ENCODE measurements at places on chromosomes 1 and 21.

- DNase-seq, result no peak
These were observed 33.0 kb downstream of the KANK4 start for GRCh38 chr1:62285984-62286785.

DNA sequence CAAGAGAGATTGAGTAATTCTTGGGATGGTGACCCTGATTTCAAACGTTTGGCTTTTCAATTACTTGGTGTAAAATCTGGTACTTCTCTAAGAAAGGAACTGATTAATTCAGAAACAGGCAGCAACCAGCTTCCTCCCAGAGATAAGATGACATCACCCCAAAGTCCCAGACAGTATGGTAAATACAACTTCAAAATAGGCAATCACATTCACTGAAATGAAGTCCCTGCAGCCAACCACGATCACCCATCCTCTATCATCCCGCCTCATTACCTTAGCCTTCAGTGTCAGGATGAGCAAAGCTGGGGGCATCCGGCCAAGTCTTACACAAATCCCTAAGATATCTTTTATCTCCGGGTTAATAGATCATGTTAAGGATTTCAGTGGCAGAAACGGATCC, 26.4 kb upstream of the RUNX1 start:
- no peak for DNase-seq

- DNase-seq, result peak; percentile 21
These were observed 180.3 kb upstream of the DMRTA2 start for GRCh38 chr1:50603274-50604271.

DNA sequence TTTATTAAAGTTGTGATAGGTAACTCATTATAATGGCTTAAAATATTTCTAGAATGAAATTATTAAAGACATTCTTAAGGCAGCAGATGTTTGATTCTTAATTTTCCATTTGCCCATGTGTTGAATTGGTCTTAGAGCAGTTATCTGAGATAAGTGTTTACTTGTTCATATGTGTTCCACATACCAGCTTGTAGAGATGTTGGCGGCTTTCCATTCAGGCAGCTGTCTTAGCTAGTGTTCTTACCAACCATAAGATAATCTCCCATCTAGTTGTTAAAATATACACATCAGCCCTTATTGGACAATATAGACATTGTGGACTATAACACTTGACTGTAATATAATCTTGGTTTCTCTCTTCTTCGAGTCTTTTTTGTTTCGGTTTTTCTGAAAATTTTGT, 1372.9 kb upstream of the ADGRL2 start:
- no peak for DNase-seq

DNA sequence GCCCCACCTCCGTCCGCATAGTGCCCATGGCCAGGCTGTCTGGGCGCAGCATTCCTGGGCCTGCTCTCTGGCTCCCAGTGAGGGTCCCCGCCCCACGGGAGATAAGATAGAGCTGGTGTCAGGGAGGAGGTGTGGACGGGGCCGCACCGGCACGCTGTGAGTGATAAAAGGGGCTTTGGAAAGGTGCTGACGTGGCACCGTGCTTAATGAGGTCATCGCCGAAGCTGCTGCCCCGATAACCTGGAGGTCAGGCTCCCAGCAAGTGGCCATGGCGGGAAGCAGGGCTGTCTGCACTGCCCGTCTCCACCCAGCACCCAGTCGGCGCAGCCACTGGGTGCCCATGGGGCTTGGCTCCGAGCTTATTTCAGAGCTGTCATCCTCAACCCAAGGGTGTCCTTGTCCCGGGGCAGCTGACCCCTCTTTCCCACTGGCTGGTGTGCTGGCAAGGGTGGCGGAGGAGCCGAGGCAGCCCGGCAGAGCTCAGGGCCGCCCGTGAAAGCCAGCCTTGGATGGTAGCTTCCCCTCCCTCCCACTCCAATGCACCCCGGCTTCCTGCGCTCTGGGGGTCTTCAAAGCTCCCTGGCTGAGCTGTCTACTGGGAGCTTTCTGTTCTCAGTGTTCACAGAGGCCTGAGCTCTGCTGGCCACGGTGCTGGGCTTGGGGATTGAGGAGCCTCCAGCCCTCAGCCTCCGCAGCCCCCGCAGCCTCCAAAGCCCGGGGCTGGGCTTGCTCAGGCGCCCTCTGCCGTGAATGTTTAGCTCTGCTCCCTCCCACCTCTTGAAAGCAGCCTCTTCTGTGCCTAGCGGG, 105.1 kb upstream of the ARHGEF16 start:
- DNase-seq, result no peak

- no peak for DNase-seq
These were observed 32.3 kb downstream of the FMO1 start for GRCh38 chr1:171280599-171280998.

- DNase-seq, result no peak
These were observed 648 bp downstream of the ATP1A1 start for GRCh38 chr1:116373431-116374352.

- no peak for DNase-seq
These were observed 725.2 kb downstream of the PTPRU start for GRCh38 chr1:29961293-29962059.

DNA sequence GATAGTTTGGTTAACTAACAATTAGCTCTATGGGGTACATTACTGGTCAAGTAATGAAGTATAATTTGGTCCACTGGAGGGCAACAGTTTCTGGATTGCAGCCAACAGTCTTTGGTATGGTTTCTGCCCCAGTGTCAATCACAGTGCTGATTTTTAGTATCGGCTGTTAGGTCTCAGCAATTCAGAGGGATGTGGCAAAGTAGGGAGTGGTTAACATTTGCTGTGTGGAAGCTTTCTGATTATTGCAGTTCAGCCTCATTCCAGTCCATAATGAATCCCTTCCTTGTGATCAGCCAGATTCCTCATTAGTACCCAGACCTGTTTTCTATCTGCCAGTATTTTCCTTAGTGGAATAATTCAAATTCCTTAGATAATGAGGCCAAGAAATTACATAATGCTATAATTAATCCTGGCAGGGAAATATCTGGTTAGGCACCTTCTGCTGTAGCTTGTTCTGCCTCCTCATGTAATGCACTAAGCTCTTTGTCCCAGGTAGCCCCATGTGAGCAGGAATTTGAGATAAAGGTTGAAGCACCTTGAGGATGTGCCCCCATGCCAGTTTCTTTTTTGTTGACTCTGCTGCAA, 14.0 kb downstream of the F3 start:
- DNase-seq, result no peak

- DNase-seq, result peak; percentile 43
These were observed 7.7 kb downstream of the PADI1 start for GRCh38 chr1:17212487-17213121.

- DNase-seq, result no peak
These were observed 12.8 kb upstream of the XCL2 start for GRCh38 chr1:168556647-168557046.

DNA sequence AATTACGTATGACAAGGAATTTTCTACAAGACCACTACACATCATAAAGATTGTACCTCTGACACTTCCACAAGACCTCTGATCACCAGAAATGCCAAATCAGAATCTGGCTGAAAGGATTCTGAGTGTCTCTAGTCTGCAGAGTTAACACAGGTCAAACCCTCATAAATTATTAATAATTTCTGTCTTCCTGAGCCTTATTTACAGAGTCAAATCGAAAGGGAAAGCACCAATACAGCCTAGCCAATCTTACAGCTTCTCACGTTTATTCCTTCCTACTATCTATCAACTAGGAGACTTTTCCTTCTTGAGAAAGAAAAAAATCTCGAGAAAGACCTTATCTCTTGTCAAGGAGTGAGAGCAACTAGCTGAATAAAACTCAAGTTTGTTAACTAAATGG, 2151.6 kb downstream of the MRPL39 start:
- no peak for DNase-seq

Measured in AG09309 (cell line).